A549 treated with CORT108297 at 1 μM for 4 hours (cell line): ENCODE measurements at places on chromosomes 2 and 18. TPM values are rescaled to one million over a fixed set of nuclear protein-coding genes. Genes with fewer than 3 reads are reported as not detected.

DSC2 gene
- 0.94 to 1.6 TPM (median 1.2 TPM) in 5 replicates for total RNA-seq

IRS1 gene
- 13.6 to 20.2 TPM (median 17.2 TPM) in 5 replicates for total RNA-seq

SAG gene
- not detected in 5 replicates for total RNA-seq

TANC1 gene
- 7.4 to 9.9 TPM (median 8.9 TPM) in 5 replicates for total RNA-seq

ERCC3 gene
- 44.5 to 49.0 TPM (median 47.3 TPM) in 5 replicates for total RNA-seq

NT5DC4 gene
- total RNA-seq, result 0.06 TPM in 1 of 5 replicates, not detected in the others

SERPINB5 gene
- 0.07 to 0.17 TPM (median 0.08 TPM) in 5 replicates for total RNA-seq

SLC11A1 gene
- 0.15 to 0.41 TPM (median 0.28 TPM) in 5 replicates for total RNA-seq

ACTG2 gene
- 0.09 to 0.19 TPM (median 0.15 TPM) in 4 of 5 replicates, not detected in the other for total RNA-seq

ANKRD30BL gene
- total RNA-seq, result not detected in 5 replicates

TCF4 gene
- 1.2 to 2.5 TPM (median 2.1 TPM) in 5 replicates for total RNA-seq

LRATD1 gene
- 0.02 to 0.09 TPM (median 0.05 TPM) in 5 replicates for total RNA-seq

IFT172 gene
- total RNA-seq, result 7.8 to 9.5 TPM (median 9.3 TPM) in 5 replicates

MAP4K4 gene
- total RNA-seq, result 63.8 to 93.5 TPM (median 82.2 TPM) in 5 replicates

HOXD4 gene
- 0.14 to 0.62 TPM (median 0.49 TPM) in 5 replicates for total RNA-seq

TNS1 gene
- 5.6 to 15.2 TPM (median 10.9 TPM) in 5 replicates for total RNA-seq

IL1B gene
- total RNA-seq, result 0.21 to 0.57 TPM (median 0.24 TPM) in 5 replicates

FEV gene
- total RNA-seq, result not detected in 5 replicates

MYO5B gene
- 10.0 to 12.3 TPM (median 11.0 TPM) in 5 replicates for total RNA-seq

ARHGAP25 gene
- 0.12 to 0.36 TPM (median 0.19 TPM) in 5 replicates for total RNA-seq

COBLL1 gene
- 2.9 to 4.5 TPM (median 3.9 TPM) in 5 replicates for total RNA-seq

GPR155 gene
- 0.26 to 0.69 TPM (median 0.35 TPM) in 5 replicates for total RNA-seq

DDX18 gene
- total RNA-seq, result 66.7 to 80.9 TPM (median 69.5 TPM) in 5 replicates

FSHR gene
- not detected in 5 replicates for total RNA-seq

RAB27B gene
- 10.4 to 14.7 TPM (median 12.6 TPM) in 5 replicates for total RNA-seq

LIPT1 gene
- total RNA-seq, result 3.2 to 3.8 TPM (median 3.7 TPM) in 5 replicates

GMCL1 gene
- 8.4 to 13.4 TPM (median 10.9 TPM) in 5 replicates for total RNA-seq

CDH2 gene
- 32.4 to 51.1 TPM (median 40.7 TPM) in 5 replicates for total RNA-seq

ANKRD30B gene
- total RNA-seq, result 0.02 to 0.03 TPM (median 0.02 TPM) in 3 of 5 replicates, not detected in the others

SIX3 gene
- total RNA-seq, result 0.36 to 0.58 TPM (median 0.52 TPM) in 5 replicates

CEBPZOS gene
- 39.4 to 43.5 TPM (median 41.6 TPM) in 5 replicates for total RNA-seq

THUMPD2 gene
- 13.8 to 17.5 TPM (median 14.2 TPM) in 5 replicates for total RNA-seq

C2orf92 gene
- 0.91 to 1.4 TPM (median 1.1 TPM) in 5 replicates for total RNA-seq

ALPI gene
- not detected in 5 replicates for total RNA-seq

KCNG2 gene
- not detected in 5 replicates for total RNA-seq

GALNT5 gene
- total RNA-seq, result 2.6 to 3.2 TPM (median 2.8 TPM) in 5 replicates

FBXO15 gene
- 0.58 to 1.2 TPM (median 0.96 TPM) in 5 replicates for total RNA-seq

MEP1B gene
- total RNA-seq, result 0.06 to 0.14 TPM (median 0.07 TPM) in 3 of 5 replicates, not detected in the others

BBS5 gene
- 5.9 to 6.8 TPM (median 6.1 TPM) in 5 replicates for total RNA-seq

CNPPD1 gene
- 40.2 to 52.2 TPM (median 49.6 TPM) in 5 replicates for total RNA-seq

MBD1 gene
- total RNA-seq, result 27.6 to 38.6 TPM (median 37.7 TPM) in 5 replicates

DOK6 gene
- total RNA-seq, result not detected in 5 replicates

PLEK gene
- total RNA-seq, result not detected in 5 replicates

MC4R gene
- total RNA-seq, result not detected in 5 replicates

SPAST gene
- total RNA-seq, result 9.9 to 16.8 TPM (median 13.7 TPM) in 5 replicates

OSBPL1A gene
- 9.9 to 15.1 TPM (median 11.5 TPM) in 5 replicates for total RNA-seq

XDH gene
- 1.2 to 1.9 TPM (median 1.4 TPM) in 5 replicates for total RNA-seq

EHD3 gene
- total RNA-seq, result 8.0 to 9.7 TPM (median 8.9 TPM) in 5 replicates

GALM gene
- total RNA-seq, result 16.4 to 22.2 TPM (median 16.8 TPM) in 5 replicates

TWIST2 gene
- total RNA-seq, result 10.5 to 20.7 TPM (median 19.4 TPM) in 5 replicates

VWA3B gene
- 0.06 to 0.26 TPM (median 0.09 TPM) in 5 replicates for total RNA-seq

RESP18 gene
- not detected in 5 replicates for total RNA-seq

RIT2 gene
- total RNA-seq, result not detected in 5 replicates

CRYGD gene
- not detected in 5 replicates for total RNA-seq

HOXD12 gene
- total RNA-seq, result not detected in 5 replicates

AFF3 gene
- total RNA-seq, result 0.01 to 0.16 TPM (median 0.06 TPM) in 5 replicates
